ENCODE measurements at places on chromosomes 13 and 19. TPM values are rescaled to one million over a fixed set of nuclear protein-coding genes. Genes with fewer than 3 reads are reported as not detected.

Gene OPA3
- total RNA-seq = 11.2 TPM

DNA sequence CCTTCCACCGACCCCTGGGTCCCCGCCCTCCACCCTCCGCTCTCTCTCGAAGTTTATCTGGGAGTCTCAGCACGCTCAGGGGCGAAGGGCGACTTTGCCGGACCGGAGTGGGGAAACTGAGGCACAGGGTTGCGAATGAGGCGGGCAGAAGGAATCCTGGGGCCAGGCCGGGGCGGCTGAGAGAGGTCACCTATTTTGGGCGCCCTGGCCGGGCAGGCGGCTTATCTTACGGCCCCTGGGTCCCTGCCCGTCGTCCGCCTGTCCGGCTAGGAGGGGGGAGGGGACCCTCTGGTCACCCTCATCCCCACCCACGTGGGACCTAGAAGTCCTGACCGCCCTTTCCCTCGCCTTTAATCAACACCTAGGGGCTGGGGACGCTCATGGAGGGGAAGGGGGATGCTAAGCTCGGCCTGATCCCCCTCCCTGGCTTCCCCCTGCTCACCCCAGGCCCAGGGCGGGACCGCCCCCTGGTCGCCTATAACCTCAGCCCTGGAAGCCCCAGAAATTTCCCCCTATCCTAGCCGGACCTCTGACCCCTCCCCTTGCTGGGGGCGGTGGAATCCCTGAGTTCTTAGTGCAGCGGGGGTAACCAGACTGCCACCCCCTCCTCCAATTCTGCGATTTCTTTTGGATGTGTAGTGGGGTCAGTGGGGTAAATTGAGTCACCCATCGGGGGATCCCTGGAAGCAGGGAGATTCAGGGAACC lies 556 bp downstream of the TRIP10 start:
- H3K27me3 ChIP-seq = no peaks in the 10 kb centered on the region
- no peak for DNase-seq
- no peaks in the 10 kb centered on the region for H3K36me3 ChIP-seq
- peaks cover 51% of the 10 kb centered on the region for H3K4me1 ChIP-seq

DNA sequence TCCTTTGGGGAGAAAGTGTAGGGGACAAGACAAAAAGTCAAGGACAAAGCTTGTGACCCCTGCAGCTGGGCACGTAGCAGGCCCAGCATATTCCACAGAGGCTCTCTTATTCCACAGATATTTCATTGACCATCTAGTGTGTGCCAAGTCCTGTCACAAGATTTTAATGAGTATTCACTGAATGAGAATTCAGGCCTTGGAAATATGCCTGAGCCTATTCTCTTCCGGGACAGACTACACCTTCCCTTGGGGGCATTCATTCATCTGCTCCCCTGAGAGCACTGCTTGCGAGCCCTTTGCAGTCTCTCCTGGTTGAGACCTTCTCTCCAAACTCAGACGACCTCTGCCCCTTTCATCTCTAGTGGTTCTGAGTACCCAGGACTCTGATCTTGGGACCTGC lies 25.5 kb downstream of the ERICH6B start:
- H3K4me3 ChIP-seq = no peak overlapping the region
- no peak for DNase-seq
- H3K36me3 ChIP-seq = no peaks in the 10 kb centered on the region

Gene CBLC
- total RNA-seq = not detected

GRCh38 chr19:15557223-15557622 lies 48.9 kb downstream of the CYP4F22 start:
- DNase-seq = no peak
- no peak overlapping the region for H3K27ac ChIP-seq
- peaks cover 13% of the 10 kb centered on the region for H3K4me1 ChIP-seq
- H3K27me3 ChIP-seq = no peaks in the 10 kb centered on the region

DNA sequence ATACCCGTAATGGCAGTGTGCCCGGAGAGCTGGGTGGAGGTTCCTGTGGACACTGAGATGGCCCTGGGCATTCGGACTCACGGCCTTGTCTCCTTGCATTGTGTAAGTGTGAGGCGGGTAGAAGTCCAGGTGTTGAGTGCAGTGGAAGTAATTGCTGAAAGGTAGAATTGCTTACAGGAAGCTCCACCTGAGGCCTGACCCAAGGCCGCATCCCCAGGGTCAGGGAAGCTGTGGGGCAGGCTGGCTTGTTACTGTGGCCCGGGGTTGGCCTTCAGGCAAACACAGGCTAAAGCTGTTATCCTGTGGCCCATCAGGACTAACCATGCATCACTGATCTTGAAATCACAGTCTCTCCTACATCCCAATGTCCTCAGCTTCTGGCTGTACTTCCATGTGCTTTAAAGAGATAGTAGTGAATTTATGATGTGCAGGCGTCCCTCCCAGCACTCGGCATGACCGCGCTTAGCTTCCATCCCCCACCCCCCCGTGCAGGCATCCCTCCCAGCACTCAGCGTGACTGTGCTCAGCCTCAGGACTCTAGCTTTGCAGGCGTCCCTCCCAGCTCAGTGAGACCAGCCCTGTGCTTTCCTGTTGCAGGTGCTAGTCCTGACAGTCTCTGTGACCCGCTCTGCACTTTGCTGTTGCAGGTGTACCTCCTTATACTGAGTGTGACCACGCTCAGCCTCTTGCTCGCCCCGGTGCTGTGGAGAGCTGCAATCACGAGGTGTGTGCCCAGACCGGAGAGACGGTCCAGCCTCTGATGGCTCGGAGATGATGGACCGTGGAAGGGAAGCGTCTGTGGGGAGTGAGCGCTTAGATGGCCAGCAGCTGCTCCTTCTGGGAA lies 35.6 kb upstream of the TFDP1 start:
- no peaks in the 10 kb centered on the region for H3K4me1 ChIP-seq
- DNase-seq = no peak
- H3K4me3 ChIP-seq = no peak overlapping the region
- H3K27ac ChIP-seq = no peak overlapping the region
- H3K36me3 ChIP-seq = no peaks in the 10 kb centered on the region

Gene CACNA1A
- total RNA-seq = 1.7 TPM

DNA sequence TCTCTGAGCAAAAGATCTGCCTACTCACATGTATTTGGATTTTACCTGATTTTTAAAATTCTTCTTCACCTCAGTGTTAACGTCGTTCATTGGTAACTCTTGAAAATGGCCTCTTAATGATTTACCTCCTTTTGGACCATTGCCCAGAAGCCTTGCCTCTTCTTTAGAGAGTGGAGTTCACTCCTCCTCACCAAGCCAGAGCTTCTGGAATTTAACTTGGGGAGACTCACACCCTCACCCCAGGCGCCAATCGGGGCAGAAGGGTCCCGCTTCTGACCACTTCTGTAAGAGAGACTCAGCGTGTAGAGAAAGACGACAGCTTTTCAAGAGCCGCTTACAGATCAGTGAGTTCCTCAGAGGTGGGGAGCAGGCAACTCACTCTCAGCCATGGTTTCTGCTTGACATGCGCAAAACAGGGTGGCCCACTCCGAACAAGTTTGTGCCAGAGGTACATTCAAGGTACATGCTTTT lies 2.7 kb downstream of the PNMA8C start:
- H3K36me3 ChIP-seq = no peaks in the 10 kb centered on the region
- H3K4me1 ChIP-seq = peaks cover 21% of the 10 kb centered on the region
- no peak overlapping the region for H3K27ac ChIP-seq

DNA sequence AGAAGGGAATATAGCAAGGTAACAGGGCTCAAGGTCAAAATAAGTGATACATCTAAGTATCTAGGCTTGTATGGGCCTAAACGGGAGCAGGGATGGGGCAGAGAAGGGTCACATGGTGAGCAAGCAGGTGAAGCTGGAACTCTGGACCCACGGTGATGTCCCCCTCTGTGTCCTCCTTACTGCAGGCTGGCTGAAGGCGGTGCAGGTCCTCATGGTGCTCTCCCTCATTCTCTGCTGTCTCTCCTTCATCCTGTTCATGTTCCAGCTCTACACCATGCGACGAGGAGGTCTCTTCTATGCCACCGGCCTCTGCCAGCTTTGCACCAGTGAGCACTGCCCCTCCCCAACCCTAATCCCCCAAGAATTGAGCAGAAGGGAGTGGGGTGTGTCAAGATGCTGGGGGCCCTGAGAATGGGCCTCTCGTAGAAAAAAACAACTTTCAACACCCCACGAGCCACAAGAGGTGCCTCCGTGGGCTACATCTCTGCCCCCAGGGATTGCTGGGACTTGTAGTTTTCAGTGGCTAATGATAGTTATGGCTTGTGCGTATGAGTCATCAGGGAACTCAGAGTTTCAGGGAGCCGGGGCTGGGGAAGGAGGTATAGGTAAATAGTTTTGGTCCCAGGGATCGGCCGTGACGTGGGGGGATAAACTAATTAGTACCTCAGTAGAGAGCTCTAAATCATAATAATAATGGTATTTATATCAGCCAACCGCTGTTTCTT lies 4.0 kb downstream of the EMP3 start:
- peak overlapping the region; percentile 53 for H3K4me3 ChIP-seq
- H3K27me3 ChIP-seq = no peaks in the 10 kb centered on the region
- no peaks in the 10 kb centered on the region for H3K36me3 ChIP-seq
- DNase-seq = peak; percentile 62
- H3K27ac ChIP-seq = peak overlapping the region; percentile 79
- peaks cover 67% of the 10 kb centered on the region for H3K4me1 ChIP-seq
